ENCODE measurements at places on chromosomes 7 and 10. TPM values are rescaled to one million over a fixed set of nuclear protein-coding genes. Genes with fewer than 3 reads are reported as not detected.

NUTM2E gene
- total RNA-seq: 0.15 TPM

GATA3 gene
- total RNA-seq: 0.72 TPM

INHBA gene
- 1.0 TPM for total RNA-seq

BLNK gene
- total RNA-seq: not detected

GDI2 gene
- 321 TPM for total RNA-seq

TEX47 gene
- not detected for total RNA-seq

CHAT gene
- total RNA-seq: not detected

CCDC71L gene
- 21.5 TPM for total RNA-seq

SEMA4G gene
- total RNA-seq: 13.0 TPM

ZNF804B gene
- total RNA-seq: not detected

MRPS33 gene
- 63.5 TPM for total RNA-seq

VAX1 gene
- not detected for total RNA-seq

Measured in WTC11 (cell line).